ENCODE measurements at places on chromosomes 7 and 10. TPM values are rescaled to one million over a fixed set of nuclear protein-coding genes. Genes with fewer than 3 reads are reported as not detected.

DNA sequence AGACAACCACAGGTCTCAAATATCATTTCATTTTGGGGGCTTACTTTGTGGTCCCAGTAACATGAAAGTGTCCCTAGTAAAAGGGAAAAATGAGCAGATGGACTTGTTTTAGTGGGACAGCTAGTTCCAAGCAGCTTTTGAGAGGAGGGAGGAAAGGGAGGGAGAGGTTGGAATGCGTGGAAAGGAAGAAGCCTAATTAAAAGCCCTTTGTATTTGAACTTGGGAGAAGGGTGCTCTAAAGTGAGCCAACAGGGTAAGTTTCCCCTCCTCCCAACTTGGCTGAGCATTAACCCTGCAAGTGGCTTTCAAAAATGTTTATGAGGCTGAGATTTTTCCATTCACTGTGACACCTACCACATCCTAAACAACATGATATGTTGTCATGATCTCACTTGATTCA, 38.8 kb upstream of the LYZL1 start:
- DNase-seq, result no peak

DNA sequence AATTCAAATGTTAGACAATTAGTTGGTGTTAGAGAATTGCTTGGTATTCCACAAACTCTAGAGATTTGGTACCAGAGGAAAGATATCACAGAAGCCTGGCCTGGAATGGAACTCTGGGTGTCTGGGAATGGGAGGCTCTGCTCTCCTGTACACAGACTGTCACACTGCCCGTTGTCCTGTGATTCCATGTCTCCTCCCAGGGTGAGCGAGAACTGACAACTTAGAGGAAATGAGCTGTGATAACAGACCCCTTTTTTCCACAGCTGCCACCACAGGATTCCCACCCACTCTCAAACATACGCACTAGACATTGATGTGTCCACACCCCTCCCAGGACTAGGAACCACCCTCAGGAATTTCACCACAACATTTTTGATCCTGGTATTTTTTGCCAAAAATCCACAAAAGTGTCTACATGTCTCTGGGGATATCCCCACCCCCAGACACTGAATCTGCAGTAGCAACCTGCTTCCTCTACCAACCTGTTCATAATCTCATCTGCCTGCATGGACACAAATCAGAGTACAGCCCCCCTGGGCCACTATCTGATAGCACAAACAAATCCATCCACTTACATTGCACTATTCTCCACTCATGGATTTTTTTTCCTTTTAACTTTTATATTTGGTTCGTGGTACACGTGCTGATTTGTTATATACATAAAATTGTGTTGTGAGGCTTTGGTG, 4.7 kb downstream of the ZNF273 start:
- no peak for DNase-seq

DNA sequence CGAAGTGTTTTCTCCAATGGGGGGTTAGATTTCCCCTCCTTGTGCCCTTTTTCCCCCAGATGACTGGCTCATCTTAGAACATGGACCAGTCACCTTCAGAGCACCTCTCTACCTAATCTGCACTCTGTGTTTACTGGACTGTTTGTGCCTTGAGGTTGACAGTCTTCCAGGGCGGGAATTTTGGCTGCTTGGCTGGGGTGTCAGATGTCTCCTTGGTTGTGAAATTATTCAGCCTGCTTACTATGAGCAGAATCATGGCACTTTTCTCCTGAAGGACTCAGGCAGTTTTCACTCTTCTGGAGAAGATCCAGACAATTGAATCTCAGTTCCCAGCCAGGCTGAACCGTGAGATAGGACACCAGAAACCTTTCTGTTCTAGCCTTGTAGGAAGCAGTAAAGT, 60.3 kb upstream of the NFKB2 start:
- DNase-seq, result no peak

DNA sequence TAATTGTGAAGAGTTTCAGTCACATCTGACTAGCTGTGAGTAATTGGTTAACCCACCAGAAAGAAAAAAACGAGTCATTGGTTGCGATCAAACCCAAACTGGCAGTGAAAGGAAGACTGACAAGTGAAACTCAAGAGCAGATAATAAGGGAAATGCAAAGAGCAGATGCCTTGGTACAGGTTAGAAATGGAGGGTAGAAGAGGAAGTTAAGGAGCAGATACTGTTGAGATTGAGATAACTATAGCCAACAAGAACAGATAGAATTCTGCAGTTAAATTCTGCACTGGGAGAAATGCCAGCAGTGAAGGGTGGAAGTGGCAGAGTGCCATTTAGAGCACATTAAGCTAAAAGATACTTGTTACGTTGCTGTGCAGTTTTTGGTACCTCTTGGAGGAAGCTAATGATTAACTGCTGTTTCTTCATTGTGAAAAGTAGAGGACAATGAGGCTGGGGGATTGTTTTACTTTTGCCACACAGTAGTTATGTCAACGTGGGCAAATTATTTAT, 65.8 kb downstream of the CDK13 start:
- no peak for DNase-seq

DNA sequence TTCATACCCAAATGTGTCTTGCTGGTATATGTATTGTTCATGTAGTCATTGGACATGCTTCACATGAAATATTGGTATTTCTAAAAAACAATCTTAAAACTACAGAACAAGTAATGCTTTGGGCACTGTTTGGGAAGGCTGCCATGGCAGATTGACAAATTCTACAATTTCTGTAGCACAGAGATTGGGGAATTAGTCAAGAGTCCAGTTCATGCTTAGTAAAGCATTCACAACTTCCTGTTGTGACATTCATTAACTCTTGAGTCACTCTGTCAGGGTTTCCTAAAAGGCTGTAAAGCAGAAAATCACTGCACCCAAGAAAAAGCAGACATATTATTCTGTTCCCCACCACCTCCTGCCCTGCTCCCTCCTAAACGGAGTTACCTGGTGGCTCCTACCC, 398.9 kb downstream of the PHTF2 start:
- DNase-seq, result no peak

- DNase-seq, result no peak
Observed at GRCh38 chr10:20936396-20936795, 39.3 kb upstream of the NEBL start.

DNA sequence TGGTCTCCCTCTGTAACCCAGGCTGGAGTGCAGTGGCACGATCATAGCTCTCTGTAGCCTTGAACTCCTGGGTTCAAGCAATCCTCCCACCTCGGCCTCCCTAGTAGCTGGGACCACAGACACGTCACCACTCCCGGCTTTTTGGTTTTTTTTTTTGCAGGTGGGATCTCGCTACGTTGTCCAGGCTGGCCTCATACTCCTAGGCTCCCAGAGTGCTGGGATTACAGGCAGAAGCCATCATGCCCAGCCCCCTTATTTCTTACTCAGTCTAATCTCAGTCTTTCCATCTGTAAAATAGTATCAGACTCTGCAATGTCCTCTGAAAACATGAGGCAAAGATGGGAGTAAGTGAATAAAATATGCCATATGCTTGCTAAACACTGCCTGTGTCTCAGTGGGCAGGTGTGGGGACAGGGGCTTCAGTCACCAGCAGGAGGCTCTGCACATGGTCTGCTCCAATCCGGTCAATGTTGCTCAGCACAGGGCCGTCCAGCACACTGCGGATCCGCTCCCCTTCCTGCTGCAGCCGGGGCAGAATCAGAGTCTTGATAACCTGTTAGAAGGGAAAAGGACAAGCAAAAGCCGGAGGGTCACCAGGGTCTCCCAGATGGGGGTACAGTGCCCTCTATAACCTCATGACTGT, 8.2 kb downstream of the AP4M1 start:
- DNase-seq, result no peak

DNA sequence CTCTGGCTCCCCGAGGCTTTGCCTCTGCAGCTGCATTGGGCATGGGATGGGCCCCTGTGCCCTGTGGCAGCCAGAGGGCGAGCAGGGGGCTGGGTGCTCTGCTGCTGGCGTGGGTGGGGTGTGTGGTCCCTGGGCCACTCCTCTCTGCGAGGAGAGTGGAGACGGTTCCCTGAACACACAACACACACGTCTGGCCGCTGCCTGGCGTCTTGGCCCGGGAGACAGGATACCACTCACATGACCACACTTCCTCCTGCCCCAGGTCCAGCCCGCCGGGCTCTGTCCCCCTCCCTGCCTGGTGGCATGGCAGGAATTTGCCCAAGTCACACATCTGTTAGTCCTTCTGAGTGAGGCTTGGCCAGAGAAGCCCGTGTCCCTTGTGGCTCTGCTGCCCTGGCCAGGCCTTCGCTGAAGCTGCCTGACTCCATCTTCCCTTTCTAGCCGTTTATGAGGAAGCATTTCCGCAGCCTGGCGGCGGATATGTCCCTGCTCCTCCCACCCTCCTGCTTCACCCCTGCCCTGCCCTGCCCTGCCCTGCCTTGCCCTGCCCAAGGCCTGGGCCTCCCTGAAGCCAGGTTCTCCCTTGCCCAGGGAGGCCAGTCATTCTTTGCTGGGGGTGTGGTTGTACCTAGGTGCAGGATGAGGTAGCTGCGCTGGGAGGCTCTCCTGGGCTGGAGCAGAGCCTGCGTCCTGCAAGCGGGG, 3.0 kb downstream of the BRI3 start:
- DNase-seq, result peak; percentile 93

DNA sequence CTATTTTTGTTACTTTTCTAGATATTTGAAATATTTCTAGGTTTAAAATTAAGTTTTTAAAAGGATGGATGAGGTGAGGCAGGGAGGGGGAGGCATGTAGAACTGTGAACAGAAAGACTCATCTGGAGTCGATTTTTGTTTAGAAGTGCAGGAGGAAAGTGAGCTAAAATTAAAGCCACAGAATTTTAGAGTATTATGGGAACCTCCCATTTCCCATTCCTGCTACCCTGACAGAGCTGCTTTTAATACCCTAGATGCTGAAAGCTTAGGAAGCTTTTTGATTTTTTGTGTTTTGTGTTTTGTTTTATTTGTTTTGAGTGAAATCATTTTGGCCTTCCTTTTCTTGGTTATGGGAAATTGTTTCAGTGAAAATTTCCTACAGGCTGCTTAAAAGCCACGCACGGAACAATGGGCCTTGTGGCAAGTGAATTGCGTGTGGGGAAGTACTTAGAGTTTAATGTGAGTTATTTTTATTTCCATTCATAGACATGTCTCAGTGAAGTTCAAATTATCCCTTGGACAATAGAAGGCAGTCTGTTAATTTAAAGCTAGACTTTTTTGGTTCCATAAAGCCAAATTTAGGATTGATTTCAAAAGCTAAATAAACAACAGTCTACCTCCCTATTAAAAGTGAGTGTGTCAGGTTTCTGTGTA, 102.0 kb upstream of the HDAC9 start:
- DNase-seq, result no peak

DNA sequence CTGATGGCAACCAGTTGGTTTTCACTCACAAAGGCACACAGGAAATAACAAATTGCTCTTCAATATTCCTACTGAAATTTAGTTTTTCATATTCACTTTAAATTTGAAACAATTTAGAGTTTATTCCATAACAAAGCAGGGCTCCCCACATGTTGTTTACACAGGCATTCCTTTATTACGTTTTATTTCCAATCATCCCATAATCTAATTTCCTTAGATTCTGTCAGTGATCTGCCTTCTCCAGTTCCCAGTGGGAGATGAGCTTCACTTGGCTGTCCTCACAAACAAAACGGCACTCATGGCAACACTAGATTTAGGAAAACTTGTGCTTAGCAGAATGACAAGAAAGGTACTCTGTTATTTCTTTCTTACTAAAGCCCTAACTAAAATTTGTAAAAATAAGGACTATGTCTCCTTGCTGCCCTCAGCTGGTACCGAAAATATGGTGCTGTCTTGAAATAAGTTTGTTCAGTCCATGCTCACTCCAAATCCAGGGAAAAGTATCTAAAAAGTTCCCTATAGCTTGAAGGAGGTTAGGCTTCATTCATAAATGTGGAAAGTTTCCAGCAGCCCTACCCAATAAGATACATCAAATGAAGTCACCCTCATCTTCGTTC, 23.0 kb downstream of the PHYH start:
- no peak for DNase-seq

- no peak for DNase-seq
Observed at GRCh38 chr10:16809074-16809718, 8.0 kb downstream of the RSU1 start.

DNA sequence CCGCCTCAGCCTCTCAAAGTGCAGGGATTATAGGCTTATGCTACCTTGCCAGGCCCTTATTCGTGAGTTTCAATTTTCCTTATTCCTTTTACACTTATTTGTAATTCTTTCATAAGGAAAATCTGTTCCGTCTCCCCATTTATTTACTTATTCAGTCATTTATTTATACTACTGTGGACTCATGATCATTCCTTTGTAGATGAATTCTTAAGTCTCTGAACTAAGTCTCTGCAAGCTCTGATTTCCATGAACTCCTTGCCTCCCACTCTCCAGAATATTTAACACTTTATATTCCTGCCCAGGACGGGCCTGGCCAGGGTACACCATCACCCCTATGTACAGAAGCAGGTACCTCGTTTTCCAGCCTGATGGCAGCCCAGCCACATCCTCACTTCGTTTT, 39.4 kb downstream of the PFKFB3 start:
- DNase-seq, result no peak

DHTKD1 gene
- total RNA-seq, result 16.7 TPM

AKR1D1 gene
- not detected for total RNA-seq

SMKR1 gene
- total RNA-seq, result not detected

MMRN2 gene
- total RNA-seq, result 86.3 TPM
